Cortex of kidney (tissue), 1 donor: ENCODE measurements at places on chromosomes 4 and X.

DNA sequence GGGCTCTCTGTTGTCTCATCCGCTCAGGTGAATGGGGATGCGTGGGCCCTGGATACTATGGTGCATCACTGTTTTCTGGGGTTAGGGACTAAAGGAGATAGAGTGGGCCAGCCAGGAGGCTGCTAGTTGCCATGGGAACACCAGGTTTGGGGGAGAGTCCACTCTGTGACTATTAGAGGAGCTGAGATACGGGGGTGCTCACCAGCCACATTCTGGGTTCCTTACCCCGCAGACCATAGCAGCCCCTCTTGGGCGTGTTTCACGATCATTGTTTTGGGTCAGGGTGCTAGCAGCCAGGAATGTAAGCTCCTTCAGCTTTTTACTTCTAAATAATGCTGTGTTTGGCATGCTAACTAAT, 4.6 kb downstream of the EFNB1 start:
- DNase-seq, result no peak

- no peak for DNase-seq
Measured at GRCh38 chr4:169110633-169111032, 100.6 kb upstream of the CBR4 start.

DNA sequence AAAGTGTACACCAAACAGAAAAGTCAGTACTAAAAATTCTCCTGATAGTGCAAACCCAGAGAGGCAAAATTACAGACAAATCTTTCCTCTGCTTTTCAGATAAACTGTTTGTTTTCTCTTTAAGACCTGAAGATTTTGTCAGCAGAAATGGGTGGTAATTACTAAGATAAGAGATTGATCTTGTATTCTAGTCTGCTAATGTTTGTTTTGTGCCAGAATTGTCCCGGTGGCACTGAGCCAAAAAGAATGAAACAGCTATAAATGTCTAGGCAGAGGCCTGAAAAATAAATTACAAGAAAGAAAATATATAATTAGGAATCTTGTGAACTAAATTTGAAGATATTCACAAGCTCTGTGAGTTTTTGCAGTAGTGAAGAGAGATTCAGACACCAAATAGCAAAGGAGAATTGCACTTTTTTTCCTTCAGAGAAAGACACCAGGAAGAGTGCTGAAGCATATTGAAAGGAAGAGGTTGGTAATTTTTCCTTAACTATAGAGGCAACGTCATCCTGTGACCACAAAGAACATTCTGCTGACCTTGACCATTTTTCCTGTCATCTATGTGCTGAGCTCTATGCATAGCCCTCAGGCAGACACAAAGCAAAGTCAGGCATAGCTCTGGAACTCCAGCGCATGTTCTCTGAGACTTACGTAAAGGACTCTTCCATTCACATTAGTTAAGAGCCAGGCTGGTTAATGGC, 314.5 kb upstream of the RASGEF1B start:
- DNase-seq, result no peak

GRCh38 chr4:161577579-161578301, 586.1 kb downstream of the FSTL5 start:
- no peak for DNase-seq

DNA sequence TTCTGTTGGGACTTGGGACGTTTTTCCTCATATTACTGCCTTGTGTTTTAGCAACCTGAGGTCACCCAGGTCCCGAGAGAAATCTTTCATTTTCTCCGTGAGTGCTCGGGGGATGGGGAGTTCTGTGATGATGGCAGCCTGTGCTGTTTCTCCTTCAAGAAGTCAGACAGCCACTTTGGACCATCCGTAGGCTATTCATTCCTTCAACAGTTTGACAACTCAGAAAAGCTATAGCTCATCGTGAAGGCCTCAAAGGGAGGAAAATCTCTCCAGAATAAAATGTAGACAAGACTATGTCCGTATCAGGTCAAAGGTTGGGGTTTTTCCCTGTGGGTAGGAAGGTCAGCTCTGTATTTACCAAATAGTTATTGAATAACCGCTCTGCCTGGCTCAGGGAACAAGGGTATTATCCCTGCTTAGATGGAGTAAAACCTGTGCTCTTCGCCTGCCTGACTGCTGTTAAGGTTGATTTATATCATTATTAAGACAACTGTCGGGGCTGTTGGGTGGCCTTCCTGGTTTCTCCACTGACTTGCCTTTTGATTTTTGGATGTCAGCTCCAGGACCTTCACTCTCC, 36.6 kb downstream of the FAM114A1 start:
- DNase-seq, result no peak

DNA sequence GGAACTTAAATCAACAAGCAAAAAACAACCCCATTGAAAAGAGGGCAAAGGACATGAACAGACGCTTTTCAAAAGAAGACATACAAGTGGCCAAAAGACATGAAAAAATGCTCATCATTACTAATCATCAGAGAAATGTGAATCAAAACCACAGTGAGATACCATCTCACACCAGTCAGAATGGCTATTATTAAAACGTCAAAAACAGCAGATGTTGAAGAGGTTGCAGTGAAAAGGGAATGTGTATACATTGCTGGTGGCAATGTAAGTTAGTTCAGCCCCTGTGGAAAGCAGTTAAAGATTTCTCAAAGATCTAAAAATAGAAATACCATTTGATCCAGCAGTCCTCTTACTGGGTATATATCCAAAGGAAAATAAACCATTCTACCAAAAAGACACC, 22.6 kb downstream of the RTL9 start:
- no peak for DNase-seq

DNA sequence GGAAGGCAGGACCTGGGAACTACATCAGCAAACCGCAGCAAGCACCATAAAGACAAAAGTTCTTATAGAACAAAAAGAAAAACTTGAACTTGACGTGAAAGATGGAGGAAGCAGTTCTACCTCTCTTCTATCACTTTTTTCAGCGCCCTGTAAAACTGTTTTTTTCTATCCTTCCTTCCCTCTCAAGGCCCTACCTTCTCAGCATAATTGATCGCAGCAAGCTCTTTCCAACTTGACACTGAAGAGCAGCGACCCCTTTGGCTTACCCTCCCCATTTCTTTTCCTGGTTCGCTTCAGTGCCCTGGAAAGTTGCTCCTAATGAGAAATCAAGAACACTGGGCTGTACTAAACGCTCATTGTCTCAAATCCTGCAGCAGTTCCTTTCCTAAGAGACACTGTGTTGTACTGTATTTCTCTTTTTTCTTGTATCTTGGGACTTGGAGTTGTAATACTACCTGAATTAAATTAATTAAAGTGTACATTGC, 150.6 kb upstream of the SLC4A4 start:
- no peak for DNase-seq

DNA sequence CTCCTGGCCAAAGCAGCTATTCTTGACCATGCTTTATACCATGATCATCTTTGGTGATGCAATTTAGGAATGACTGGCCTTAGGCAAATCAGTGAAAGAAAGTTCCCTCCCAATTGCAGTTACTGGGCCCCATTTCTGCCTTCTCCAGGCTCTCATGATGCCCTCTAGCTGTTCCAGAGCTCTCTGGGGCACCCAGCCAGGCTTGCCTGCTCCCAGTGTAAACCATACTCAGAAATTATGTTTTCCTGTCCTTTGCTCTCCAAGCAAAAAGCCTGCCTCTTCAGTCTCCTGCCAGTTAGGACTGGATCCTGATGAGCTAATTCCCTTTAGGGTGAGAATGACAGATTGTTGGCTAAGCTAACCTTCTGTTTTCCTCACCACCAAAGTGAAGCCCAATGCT, 85.3 kb upstream of the RBPJ start:
- no peak for DNase-seq

DNA sequence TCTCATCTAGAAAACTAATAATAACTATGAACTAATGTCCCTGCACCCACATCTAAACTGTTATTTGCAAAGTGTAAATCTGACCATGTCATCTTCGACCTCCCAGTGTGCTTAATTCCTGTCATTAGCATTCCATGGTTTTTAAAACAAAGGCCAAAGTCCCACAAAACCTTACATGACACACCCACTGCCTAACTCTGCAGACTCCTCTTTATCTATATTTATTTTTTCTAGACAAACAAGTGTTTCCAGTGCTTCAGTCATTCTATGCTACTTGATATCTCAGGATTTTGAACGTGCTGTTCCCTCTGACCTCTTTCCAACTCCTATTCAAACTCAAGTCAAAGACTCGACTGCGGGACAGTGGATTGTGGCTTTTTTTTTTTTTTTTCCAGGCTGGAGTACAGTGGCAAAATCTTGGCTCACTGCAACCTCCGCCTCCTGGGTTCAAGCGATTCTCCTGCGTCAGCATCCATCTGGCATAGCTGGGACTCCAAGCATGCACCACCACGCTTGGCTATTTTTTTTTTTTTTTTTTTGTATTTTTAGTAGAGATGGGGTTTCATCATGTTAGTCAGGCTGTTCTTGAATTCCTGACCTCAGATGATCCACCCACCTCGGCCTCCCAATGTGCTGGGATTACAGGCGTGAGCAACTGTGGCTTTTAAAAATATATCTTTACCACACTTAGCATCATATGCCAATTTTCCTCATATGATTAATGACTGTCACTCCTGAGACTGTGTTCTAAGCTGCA, 1511.0 kb downstream of the ARAP2 start:
- DNase-seq, result no peak

- DNase-seq, result no peak
Measured at GRCh38 chr4:15989424-15989823, 26.4 kb upstream of the FGFBP2 start.

DNA sequence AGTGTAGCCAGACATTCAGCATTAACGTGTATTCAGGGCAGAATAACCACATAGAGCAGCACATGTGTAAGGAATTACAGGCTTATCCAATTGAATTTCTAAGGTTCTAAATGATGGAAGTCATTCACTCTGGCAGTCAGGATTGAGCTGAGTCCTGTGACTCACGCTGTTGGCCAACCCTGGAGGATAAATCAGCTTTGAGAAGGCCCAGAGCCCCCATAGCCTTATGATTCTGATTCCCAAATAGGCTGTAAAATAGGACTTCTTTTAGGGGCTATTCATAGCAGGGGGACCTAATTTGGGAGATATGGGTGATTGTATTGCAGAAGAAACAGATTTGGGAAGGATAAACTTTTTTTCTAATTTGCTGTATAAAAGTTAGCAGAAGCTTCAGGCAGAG, 8.1 kb upstream of the HPF1 start:
- no peak for DNase-seq

DNA sequence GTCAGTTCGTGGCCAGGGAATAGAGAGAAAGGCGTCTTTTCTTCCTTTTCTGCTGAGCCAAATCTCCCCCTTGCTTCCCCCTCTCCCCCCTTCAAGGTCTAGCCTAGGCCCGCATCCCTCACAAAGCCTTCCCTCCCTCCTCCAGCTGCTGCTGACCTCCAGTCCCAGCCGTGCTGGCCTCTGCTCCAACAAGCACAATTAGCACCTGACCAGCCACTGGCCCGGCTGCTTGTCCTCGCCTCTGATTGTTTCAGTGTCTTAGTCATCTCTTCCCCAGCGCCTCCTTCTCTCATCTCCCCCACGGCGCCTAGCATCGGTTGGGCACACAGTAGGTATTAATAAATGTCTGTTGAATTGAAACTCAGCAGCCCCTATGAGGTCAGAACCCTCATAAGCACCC, 4.2 kb downstream of the ELF4 start:
- no peak for DNase-seq

- DNase-seq, result no peak
Measured at GRCh38 chr4:17482716-17483115, 29.2 kb downstream of the QDPR start.

DNA sequence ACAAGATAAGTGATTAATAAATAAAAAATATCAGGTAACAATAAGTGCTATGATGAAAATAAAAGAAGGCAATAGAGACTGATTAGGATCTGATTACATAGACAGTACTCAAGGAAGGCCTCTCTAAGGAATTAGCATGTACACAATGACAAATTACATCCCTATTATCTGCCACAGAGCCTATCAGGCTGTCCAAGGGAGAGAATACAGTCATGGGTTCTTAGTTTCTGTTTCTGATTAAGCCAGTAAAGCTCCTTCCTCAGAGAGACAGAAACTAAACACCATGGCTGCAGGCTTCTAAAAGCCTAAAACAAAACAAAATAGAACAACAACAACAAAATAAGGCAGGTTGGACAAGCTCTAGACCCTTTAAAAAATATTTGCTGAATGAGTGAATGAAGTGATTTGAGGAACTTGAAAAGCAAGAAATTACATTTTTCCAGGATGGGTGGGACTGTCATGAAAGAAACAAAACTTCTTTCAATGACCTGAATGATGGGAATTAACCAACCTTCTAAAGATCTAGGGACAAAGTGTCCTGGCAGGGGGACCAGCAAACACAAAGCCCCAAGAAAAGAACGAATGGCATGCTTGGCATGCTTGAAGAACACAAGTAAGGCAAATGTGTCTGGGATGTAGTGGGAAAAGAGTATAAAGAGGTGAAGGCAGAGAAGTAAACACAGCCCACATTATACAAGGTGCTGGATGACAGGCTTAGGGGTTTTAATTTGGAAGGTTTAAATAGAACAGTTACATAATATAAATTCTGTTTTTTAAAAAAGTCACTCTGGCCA, 44.1 kb downstream of the NAA11 start:
- no peak for DNase-seq

- no peak for DNase-seq
Measured at GRCh38 chrX:49089553-49089952, 9.9 kb upstream of the WDR45 start.

GRCh38 chrX:44344687-44345086, 1.2 kb upstream of the EFHC2 start:
- DNase-seq, result no peak

- DNase-seq, result no peak
Measured at GRCh38 chrX:15680401-15680800, 15.8 kb upstream of the CLTRN start.

DNA sequence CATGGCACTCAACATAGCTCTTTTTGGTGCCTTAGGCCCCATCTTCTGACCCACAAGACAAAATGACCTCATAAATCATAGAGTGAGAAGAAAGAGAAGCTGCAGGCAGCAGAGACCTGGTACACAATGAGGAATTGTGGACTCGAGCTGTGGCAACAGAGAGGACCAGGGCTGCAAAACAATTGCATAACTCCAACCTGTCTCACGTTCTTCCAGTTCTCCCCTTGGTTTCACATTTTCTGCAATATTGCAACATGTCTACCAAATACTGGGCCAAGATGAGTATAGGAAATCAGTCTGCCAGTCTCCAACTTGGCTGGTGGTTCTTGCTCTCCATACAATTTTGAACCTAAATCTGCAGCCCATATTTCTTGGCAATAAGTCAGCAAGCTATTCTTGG, 105.3 kb downstream of the KDR start:
- DNase-seq, result no peak

- no peak for DNase-seq
Measured at GRCh38 chr4:145218251-145218650, 37.9 kb upstream of the OTUD4 start.

DNA sequence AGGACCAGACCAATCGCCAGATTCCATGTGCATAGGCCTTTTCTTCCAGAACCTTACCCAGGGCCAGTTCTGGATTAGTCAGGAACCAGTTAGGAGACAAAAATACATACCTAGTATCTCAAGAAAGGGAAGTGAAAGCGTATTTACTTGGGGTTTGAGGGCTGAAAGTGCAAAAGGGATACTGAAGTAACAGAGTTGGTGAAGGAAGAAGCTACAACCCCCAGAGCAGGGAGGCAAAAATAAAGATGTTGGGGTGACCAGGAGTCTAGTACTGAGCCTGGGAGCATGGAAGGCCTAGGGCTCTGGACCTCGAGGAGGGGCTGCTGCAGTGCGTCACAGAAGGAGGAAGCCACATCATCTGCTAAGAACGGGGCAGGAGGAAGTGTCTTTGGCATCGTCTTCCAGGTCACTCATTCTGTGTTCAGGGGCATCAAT, 38.3 kb downstream of the TKTL1 start:
- DNase-seq, result no peak
